RWPE1 (cell line): ENCODE measurements at places on chromosomes 3 and 15.

DNA sequence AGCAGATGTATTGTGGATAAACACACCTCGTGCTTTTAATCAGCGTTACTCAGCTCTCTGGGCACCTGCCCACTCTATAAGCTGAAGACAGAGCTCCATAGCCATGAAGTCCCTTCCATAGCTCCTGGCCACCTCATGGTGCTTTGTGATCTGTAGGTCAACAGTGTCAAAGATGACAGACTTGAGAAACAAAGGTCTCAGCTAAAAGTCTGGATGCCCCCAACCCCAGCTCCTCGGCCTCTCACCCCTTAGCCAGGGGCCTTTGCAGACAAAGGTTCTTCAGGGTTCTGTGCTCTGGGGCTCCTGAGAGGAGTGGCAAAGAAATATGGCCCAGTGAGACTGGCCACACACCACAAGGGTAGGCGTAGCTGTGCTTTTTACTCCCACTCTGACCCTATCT is 168.6 kb downstream of the KLF13 start:
- DNase-seq, result no peak

GRCh38 chr3:131782751-131783150 is 252.1 kb downstream of the CPNE4 start:
- DNase-seq, result no peak

DNA sequence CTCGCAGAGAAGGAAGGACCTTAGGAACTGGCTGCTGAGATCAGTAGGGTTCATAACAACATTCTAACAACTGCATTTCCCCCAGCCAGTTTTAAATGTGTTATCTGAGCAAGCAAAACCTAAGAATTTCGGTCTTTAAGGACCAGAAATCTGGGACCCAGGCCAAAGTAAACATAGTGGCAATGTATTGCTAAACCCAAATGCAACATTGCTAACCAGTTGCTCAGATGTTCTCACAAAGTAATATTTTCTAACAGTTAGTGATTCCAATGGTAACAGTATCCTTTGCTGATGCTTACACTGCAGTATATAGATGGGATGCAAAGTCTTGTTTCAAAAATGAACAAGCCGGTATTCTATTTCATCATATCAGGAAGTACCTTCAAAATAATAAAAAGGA is 254.3 kb downstream of the RYR3 start:
- peak; percentile 4 for DNase-seq

DNA sequence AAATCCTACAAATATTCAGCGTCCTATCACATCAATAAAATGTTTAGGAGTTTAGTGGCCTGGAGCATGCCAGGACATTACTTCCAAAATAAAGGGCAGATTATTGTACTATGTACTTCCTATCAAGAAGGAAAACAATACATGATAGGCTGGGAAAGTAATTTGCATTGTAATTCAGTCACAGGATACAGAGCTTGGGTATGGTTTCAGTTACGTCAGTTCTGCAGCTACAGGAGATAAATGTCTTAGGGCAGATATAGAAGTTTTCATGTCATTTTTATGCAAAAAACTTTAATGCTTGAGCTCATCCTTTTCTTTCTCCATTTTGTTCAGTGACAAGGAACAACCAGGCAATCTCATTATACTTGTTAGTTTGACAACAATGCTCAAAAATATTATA is 155.2 kb downstream of the NFKBIZ start:
- DNase-seq, result no peak

DNA sequence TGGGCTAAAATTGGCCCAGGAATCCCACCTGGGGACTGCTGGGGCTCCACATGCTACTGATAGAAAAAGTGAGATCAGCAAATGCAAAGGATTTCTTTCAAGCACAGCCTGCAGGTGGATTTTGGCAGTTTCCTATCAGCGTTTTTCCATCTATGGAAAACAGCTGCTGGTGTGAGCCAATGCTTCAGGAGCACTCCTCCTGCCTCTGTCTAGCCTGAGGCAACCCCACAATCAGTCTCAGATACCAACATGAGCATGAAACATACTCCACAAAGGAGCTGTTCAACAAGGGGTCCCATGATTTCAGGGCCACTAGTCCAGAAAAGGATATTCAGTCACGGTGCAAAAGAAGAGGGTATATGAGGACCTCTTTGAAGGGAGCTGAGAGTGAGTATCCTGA is 311.5 kb upstream of the THBS1 start:
- DNase-seq, result no peak

- DNase-seq, result no peak
Observed at GRCh38 chr3:12278566-12278965, 10.3 kb upstream of the PPARG start.

- DNase-seq, result no peak
Observed at GRCh38 chr15:70127288-70127746, 29.6 kb upstream of the TLE3 start.

DNA sequence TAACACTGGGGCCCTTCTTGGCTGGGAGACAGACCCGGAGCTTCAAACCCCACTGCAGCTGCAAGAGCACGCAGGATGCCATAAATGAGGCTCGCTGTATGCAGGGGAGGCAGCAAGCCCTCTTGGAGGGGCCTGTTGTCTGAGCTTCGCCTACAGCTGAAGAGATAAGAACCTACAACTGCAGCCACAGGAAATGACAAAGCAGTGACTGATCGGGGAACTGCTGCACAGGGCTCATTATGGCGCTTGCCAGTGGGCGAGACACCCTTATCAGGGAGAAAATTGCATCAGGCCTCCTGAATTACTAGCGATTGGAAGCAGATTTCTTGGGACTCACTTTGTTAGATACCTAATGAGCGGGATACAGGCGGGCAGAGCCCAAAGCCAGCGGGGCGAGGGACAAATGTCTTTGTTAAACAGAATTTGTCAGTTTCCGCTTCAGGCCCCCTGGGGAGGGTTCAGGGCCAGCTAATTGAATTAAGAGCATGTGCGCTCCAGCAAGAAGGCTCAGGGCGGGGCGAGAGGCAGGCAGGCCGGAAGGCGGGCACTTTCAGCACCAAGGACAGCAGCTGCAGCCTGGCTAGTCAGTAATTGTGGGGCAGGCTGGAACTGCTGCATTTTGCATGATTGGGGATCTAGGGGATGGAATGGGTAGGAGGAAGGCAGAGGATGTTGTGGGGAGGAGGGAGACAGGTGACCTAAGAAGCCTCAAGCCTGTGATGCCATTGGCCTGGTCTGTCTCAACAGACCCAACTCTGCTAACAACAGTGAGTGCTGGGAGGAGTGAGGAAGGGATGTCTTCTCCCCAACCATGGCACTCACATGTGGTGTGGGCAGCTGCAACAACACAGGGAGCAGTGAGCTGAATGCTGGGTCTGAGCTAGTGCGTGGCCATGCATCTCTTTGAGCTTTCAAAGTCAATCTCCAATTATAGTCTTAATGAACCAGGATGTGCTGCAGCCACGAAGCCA is 55.3 kb downstream of the CCDC33 start:
- peak; percentile 87 for DNase-seq

DNA sequence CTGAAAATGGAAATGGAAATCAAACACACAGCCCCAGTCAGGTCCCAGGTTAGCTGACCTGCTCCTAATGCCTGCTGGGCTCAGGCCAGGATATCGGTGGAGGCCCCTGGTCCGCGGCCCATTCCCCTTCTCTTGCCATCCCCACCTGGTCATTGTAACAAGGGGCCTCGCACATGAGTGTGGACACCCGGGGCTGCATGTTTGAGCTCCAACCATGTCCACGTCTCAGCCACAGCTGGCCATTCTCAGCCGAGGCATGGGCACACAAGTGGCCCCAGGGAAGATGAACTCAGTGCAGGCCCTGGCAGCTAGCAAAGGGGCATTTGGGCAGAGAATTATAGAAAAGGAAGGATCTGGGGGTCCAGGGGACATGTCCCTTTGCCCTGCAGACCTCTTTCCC is 41.7 kb downstream of the FAM174B start:
- DNase-seq, result no peak

DNA sequence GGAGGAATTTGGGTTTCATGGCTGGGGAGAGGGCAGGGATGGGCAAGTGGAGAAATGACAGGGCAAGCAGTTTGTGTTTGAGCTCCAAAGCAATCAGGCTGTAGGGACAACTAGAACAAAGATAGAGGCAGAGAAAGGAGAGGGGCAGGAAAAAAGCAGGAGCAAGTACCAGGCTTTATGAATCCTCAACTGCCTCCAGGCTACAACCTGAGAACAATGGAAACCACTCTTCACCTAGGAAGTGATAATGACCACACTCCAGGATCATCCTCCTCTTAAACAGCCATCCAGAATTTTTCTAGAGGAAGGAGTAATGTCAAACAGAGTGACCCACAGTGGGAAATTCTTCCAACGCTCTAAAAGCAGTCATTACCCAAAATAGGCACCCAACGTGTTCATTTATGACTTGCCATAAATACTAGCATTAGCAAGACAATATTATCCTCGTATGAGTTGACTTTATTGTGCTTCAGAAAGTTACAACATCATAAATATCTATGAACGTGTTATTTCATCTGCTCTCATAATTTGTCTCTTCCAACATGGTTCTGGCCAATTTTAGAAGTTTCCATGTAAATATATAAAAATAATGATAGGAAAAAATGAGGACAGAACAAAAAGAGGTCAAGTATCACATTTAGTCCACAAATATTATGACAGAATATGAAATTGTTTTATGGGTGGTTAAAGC is 50.5 kb downstream of the TNFAIP8L3 start:
- DNase-seq, result no peak

- peak; percentile 74 for DNase-seq
Observed at GRCh38 chr15:60255390-60255789, 142.4 kb downstream of the ANXA2 start.

GRCh38 chr3:106725566-106725965 is 651.7 kb upstream of the CCDC54 start:
- no peak for DNase-seq

- no peak for DNase-seq
Observed at GRCh38 chr15:64600794-64601193, 140.4 kb downstream of the ZNF609 start.

DNA sequence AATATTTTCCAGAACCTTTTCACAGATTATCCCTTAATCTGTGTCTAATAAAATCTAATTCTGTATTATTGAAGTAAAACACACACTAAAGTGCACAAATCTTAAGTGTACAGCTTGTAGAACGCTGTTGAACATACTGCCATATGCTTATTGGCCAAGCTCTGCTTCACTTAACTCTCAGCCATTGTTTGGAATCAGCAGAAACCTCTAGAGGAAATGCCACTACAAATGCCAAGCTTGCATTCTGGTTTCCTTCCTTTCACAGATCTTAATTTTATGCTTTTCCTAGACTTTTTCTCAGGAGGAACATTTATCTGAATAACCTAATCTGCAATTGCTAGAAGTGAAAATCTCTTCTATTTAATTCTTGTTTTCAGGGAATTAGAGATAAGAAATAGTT is 10.1 kb downstream of the MNS1 start:
- no peak for DNase-seq

- DNase-seq, result no peak
Observed at GRCh38 chr3:96711816-96712215, 102.6 kb upstream of the EPHA6 start.

GRCh38 chr3:59502806-59503205 is 453.0 kb upstream of the CFAP20DC start:
- DNase-seq, result peak; percentile 57

GRCh38 chr3:38331257-38332022 is 15.1 kb upstream of the XYLB start:
- DNase-seq, result no peak

DNA sequence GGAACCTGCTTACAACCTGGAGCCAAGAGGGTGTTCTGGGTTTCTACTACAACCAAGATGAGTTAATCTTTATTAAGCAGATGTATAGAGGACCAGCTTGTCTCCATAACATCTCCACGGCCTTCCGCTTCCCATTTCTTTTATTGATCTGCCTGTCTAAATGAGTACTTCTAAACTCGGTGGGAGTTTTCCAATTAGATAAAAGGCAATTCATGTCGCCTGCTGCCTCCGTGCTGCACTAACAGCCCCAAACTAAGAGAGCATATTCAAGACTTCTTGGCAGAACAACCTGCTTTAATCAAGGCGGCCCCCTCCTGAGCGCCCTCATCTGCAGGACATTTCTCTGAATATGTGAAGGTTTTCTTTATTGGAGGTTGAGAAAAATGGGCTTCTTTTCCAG is 270.1 kb downstream of the PDCD6IP start:
- no peak for DNase-seq

DNA sequence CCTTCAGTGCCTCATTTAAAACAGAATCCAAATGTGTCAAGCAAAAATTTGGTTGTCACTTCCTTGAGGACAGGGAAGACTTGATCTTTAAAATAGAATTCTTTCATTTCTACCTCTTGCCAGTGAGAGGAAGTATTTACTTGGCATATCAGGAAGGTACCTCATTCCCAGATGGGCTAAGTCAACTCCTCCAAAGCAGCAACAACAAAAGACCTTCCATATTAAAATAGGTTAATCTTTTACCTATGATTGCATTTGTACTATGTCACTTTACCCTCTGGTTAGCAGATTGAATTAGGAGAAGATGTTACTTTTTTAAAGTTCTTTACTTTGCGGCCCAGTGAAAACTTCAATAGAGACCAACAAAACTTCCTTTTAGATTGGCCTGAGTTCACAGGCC is 462.1 kb upstream of the ADAMTS9 start:
- no peak for DNase-seq

GRCh38 chr3:43389388-43390254 is 103.3 kb downstream of the SNRK start:
- DNase-seq, result peak; percentile 47

- DNase-seq, result no peak
Observed at GRCh38 chr3:108407886-108408285, 102.5 kb downstream of the MYH15 start.

GRCh38 chr3:178382449-178383061 is 153.7 kb upstream of the KCNMB2 start:
- DNase-seq, result no peak

- DNase-seq, result no peak
Observed at GRCh38 chr15:72890043-72890442, 106.5 kb upstream of the ADPGK start.

DNA sequence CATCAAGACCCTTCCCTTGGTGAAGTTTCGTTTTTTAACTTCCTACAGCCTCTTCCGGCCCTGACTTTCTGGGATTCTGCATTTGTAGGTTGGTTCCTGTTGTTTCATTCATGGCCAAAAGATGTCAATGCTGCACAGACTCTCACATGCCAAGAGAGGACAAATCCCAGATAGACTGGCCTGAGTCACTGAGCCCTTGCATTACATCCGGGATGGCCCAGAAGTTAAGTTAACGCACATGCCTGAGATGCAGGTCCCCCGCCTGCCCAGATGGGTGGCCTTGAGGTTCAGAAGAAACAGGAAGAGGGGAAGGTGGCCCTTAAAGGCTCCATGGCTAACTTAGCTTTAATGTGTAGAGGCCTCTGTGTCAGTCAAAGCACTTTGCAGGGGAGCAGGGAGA is 51.6 kb upstream of the SRGAP3 start:
- DNase-seq, result no peak

GRCh38 chr3:184769382-184770170 is 42.4 kb upstream of the VPS8 start:
- DNase-seq, result no peak
